ENCODE measurements at places on chromosomes 2 and 18.

DNA sequence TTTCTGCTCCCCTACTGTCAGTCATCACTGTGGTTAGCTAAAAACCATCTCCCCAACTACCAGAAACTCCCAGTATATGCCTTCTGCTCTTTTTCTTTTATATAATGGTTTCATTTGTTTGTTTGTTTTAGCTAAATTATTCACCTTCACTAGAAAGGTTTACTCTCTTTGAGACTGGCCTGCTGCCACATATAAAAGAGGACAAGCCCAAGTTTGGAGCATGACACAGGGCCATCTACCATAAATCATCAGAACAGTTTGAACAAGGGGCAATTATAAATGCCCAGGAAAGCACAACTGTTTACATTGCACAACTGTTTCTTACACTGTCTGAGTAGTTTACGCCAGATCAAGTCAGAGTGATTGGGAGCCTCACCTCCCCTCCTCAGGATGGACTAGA is 471.0 kb upstream of the PIK3C3 start:
- DNase-seq, result no peak

GRCh38 chr2:64394153-64394552 is 59.8 kb upstream of the LGALSL start:
- no peak for DNase-seq

- DNase-seq, result no peak
These were observed 50.7 kb upstream of the OTX1 start for GRCh38 chr2:62999905-63000304.

GRCh38 chr2:235555371-235555770 is 61.5 kb downstream of the AGAP1 start:
- DNase-seq, result no peak

DNA sequence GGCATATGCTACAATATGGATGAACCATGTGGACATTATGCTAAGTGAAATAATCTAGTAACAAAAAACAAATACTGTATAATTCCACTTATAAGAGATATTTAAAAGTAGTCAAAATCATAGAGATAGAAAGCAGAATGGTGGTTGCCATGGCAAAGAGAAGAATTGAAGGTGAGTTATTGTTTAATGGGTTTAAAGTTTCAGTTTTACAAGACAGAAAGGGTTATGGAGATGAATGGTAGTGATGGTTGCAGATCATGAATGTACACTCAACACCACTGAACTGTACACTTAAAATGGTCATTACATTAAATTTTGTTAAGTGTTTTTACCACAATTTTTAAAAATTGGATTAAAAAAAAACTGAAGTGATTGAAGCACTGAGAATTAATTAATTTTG is 298.2 kb upstream of the ZC3H15 start:
- no peak for DNase-seq
